ENCODE measurements at places on chromosomes 11 and 22.

DNA sequence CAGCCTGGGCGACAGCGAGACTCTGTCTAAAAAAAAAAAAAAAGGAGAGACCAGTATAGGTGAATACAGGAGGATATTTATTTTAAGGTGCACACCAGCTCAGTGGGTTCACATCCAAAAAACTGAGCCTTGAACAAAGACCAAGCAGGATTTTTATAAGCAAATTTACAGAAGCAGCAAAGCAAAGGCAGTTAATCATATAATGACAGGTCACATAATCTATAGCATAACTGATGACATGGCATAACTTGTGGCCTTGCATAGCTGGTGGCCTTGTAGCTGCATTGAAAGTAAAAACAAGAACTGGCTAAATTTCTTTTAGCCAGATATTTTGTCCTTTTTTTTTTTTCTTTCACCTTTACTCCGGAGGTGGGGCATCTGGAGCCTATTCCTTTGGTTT is 2.7 kb upstream of the PLAAT3 start:
- no peak for DNase-seq

GRCh38 chr11:19380375-19380774 is 139.6 kb upstream of the E2F8 start:
- DNase-seq: peak; percentile 48

- no peak for DNase-seq
These were observed 63.2 kb downstream of the MTMR3 start for GRCh38 chr22:29946220-29946619.

DNA sequence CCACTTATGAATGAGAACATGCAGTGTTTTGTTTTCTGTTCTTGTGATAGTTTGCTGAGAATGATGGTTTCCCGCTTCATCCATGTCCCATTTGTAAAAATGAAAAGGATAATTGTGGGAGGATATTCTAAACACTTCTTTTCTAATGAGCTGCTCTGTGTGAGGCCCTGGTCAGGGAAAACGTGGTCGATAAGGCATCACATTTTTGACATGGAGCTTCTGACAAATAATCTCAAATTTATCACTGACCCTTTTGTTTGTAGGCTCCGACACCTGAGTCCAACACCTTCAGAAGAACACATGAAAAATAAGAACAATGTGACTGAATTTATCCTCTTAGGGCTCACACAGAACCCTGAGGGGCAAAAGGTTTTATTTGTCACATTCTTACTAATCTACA is at the start of gene OR4A15:
Gene OR4A15 (plus strand): TSS at position 301 of the 400 bp plus-strand sequence. CDS start 0 bp downstream, at position 301.
- no peak for DNase-seq

GRCh38 chr22:46065691-46066454 is 84.5 kb upstream of the PPARA start:
- DNase-seq: no peak

GRCh38 chr22:32572741-32573500 is 98.3 kb downstream of the FBXO7 start:
- no peak for DNase-seq

GRCh38 chr11:65169164-65169641 is 830 bp upstream of the SPDYC start:
- DNase-seq: no peak

GRCh38 chr11:45324459-45324858 is 38.3 kb upstream of the SYT13 start:
- no peak for DNase-seq

DNA sequence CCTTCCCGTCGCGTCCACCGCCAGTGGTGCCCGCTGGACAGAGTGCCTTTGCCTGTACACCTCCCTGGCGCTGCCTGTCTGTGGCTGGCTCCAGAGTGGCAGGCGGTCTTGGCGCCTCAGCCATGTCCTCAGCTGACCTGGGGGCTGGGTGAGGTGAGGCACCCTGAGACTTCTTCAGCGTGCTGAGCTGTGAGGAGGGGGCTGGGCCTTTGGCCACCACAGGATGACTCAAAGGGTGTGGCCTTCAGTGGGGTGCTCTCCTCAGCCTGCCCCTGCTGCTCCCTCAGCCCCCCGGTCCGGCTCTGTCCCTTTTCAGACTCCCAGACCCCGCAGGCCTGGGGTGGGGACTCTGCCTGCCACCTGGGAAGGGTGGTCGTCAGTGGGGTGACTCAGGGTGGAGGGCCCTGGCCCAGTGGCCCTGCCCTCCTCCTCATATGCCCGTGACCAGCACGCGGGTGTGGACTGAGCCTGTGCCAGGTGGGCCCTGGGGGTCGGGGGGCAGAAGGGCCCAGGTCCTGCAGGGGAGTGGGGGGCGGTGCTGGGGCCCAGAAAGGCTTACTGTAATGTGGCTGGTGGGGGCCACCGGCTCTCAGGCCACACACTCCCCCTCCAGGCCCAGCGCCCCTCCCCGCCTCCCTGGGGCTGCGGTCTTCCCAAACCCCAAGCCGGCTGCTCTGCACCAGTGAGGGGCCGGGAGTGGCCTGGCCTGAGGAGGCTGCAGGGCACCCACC is 15.9 kb downstream of the CRELD2 start:
- DNase-seq: no peak

DNA sequence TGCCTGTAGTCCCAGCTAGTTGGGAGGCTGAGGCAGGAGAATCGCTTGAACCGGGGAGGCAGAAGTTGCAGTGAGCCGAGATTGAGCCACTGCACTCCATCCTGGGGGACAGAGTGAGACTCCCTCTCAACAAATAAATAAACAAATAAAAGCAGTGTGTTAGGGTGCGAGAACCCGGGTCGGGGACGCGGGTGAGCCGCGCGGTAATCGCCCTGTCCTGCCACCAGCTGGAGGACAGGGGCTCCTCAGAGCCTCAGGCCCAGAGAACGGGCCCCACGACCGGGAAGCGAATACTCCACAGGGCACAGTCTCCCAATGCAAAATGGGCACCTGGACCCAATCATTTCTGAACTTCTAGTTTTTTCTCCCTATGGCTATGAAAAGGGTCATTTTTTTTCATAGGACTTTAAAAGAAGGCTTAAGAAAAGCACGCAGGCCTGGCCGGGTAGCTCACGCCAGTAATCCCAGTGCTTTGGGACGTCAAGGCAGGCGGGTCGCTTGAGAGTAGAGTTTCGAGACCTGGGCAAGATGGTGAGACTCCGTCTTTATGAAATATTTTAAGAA is 744 bp upstream of the MCM5 start:
- DNase-seq: no peak

- no peak for DNase-seq
These were observed 407.3 kb downstream of the NXPE2 start for GRCh38 chr11:115085461-115086210.

DNA sequence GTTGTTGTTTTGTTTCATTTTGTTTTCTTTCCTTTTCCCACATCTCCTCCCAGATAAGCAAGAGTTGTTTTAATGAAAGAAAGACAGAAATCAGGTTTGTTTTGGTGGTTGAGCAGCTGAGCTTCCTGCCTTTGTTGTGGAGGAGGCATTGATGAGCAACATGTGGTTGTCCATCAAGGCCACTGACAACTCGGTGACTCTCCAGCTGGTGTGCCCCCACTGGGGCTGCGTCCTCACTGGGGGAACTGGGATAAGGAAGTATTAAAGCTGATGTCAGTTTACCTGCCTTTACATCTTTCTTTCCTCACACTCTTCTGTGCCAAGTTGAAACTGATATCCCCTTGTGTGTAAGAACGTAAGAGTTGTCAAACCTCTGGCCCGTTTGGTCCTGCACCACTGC is 5.9 kb downstream of the VPS26B start:
- DNase-seq: no peak

DNA sequence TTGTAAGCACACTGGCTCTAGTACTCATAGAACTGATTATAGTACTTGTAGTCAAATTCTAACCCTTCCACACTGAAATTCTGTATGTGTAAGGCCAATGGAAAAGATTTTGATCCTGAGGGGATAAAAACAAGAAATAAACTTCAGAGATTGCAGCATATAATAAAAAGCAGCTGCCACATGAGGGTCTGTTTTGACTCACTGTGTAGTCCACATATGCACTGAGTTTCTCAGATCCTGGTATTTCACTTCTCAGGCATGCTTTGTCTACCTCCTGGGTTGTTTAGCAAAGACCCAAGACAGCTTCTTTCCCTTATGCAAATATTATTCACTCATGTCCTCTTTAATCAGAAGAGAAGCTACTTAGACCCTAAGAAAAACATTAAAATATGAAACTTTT is 71.1 kb upstream of the SLC5A12 start:
- DNase-seq: peak; percentile 17

DNA sequence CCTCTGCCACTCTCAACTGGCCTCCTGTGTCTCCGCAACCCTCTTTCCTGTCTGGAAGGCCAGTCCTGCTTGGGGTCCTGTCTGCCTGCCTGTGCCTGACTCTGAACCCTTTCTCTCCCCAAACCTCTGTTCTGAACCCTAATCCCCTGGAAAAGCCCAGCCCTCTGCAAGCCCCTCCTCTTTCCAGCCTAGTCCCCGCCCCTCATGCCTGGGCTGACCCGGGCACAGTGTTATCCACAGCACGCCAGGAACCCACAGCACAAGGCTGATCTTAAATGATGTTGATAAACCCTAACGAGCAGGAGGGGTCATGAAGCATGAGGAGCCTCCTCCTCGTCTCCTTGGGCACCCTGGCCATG is at the start of gene IFITM10:
Gene IFITM10 (minus strand): TSS at position 115 of the 359 bp plus-strand sequence. CDS start 153 bp downstream, outside the sequence.
- no peak for DNase-seq

- DNase-seq: no peak
These were observed 5.6 kb downstream of the RGL4 start for GRCh38 chr22:23696326-23696851.

- no peak for DNase-seq
These were observed 21.5 kb downstream of the ARAP1 start for GRCh38 chr11:72730737-72731136.

- no peak for DNase-seq
These were observed 133.8 kb downstream of the BRD1 start for GRCh38 chr22:49693848-49694247.

DNA sequence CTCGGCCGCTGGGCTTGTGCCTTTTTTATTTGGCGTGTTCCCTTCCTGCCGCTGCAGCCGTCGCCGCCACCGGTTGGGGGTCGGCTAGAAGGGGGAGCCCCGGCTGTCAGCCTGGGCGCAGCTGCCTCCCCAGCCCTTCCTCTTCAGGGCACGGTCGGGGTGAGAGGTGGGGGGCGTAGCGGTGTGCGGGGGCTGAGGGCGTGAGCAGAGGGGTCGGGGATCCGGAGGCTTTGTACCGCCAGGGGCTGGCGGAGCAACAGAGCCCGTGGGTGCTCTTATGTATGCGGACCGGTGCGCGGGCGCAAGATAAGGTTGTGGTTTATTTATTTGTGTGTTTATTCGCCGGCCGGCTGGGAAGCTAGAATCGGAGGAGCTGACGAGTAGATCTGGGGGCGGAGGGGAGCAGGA is 477 bp downstream of the ZBTB16 start:
- DNase-seq: no peak

DNA sequence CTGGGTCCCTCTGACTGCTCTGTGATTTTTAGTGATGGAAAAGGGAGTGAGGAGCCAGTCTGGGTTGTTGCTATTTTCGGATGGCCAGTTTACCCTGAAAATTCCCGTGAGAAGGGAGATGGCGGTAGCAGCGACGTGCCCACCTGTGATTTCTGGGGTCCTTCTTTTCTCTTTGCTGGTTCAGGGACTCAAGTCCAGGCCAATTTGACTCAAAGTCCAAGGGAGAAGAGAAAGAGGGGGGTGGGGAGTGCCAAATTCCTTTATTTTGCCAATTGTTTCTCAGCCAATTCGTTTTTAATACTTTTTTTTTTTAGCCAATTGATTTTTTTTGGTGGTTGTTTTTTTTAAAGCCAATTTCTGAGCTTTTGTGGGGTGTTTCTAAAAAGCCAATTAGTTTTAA is 6.9 kb downstream of the IGF2 start:
- DNase-seq: no peak

DNA sequence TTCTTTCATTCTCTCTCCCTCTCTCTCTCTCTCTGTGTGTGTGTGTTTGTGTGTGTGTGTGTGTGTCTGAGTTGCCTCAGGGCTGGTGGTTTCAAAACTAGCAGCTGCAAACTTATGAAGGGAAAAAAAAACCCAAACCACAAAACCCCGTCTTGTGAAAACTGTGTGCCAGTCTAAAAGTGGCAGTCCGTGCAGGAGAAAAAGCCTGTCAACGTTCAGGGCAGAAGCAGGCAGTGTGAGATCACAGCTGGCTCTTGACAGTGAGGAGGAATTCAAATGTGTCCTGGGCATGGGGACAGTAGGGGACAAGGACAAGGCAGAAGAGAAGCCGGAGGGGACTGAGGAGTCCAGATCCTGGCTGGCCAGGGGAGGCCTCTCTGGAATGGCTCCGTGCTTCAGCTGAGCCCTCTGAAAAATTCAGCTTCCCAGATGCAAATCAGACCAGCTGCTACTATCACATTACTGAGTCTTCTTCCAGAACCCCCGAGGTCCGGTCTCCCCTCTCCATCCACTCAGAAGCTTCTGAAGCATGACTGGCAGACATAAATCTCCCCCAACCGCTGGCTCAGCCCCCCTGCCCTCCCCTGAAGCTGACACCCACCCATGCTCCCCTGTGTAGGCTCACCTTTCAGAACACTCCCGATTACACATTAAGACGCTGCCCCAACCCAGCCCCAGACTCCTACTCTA is 31.9 kb downstream of the FLI1 start:
- peak; percentile 80 for DNase-seq

DNA sequence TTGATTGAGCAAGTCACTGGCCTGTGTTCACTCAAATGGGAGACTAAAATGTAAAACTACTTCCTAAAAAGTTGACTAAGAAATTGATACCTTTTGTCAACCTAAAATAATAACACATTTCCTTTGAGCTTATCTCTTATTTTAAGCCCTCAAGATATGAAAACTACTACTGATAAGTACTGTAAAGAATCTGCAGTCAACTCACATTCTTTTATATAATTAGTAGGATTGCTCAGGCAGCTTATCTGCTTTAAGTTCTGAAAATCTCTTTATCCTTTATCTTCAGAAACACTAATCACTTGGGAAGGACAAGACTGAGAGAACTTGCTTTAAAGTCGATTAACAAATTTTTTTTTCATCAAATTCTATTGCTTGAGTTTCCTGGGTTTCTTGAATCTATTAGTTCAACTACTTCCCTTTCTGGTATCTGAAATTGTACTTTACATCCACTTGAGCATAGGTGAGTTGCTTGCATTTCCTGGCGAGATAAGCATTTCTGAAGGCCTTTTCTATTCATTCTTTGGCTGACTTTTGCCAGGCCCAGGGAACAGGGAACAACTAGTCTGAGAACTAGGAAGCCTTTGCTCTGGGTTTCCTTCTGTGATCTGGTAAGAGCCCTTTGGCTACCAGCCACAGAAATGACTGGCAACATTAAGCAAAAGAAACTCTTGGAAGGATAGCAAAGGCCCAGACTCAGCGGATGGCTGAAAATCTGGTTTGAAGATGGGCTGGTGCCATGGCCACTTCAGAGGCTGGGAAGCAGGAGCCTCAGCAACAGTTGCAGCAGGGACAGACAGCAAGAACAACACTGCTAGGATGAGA is 19.3 kb upstream of the CSRP3 start:
- DNase-seq: no peak

All from AG09309 (cell line).